Forelimb muscle (tissue), 1 donor: ENCODE measurements at places on chromosomes 3 and 15.

- peak; percentile 36 for DNase-seq
Measured at GRCh38 chr3:177478170-177478867, 281.0 kb upstream of the TBL1XR1 start.

- DNase-seq, result no peak
Measured at GRCh38 chr3:126205717-126206655, 25.6 kb upstream of the ALDH1L1 start.

DNA sequence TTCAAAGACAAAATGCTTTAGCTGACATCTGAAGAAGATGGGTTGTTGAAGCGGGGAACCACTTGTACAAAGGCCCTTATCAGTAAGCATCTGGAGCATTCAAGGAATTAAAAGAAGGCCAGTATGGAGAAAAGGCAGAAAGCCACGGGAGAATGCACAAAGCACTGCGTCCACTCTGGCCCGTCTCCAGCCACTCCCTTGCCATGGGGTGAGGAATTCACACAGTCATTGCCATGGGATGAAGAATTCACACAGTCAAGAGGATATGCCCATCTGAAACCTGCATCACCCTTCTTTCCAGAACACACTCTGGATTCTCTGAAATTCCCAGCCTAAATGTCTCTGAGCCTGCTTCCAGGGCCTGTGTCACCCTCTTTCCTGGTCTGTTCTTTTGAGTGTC is 26.7 kb upstream of the STAG1 start:
- DNase-seq, result no peak

GRCh38 chr3:61809879-61810278 is 248.5 kb downstream of the PTPRG start:
- peak; percentile 35 for DNase-seq

DNA sequence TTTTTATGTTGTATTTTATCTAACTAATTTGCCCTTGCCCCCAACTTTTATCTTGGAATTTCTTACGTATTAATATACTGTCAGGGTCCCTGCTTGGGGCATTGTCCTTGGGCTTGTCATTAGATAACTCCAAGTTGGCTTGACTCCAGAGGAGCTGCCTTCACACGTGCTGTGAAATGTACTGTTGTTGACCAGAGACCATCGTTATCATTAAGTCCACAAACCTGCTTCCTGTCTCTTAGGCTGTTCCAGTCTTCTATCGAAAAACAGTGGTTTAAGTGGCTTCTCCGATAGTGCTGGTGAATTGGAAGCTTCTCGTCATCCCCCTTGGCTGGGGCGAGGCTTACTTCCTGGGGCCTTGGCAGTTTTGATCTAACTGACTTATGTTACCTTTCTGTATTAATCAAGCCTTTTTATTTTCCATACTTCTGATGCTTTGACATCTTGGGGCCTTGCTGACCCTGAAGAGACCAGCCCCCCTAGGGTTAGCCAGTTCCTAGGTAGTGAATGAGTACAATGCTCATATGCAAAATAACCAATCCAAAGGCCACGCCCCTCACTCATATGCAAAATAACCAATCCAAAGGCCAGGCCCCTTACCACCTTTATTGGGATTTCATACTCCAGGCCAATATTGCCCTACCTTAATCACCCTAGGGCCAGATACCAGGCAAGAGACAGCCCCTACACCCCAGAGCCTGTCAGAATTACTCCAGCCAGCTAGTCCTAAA is 164.5 kb downstream of the IGF1R start:
- no peak for DNase-seq

DNA sequence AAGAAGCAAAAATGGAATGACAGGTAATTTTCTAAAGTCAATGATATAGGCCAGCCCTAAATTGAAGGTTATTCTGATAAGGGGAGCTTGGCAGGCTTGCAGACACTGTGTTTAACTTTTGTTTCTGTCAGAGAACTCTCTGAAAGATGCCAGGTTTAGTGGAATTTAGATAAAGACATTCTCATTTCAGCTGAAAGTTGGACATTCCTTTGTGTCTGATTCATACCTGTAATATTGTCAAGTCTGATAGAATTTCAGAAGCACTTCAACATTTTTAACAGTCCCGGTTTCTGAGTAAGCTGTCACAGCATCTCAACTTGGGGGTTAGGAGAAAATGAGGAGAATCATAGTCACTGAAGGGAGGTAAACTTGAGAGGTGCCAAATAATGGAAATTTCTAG is 84.0 kb downstream of the DIPK2A start:
- DNase-seq, result no peak

DNA sequence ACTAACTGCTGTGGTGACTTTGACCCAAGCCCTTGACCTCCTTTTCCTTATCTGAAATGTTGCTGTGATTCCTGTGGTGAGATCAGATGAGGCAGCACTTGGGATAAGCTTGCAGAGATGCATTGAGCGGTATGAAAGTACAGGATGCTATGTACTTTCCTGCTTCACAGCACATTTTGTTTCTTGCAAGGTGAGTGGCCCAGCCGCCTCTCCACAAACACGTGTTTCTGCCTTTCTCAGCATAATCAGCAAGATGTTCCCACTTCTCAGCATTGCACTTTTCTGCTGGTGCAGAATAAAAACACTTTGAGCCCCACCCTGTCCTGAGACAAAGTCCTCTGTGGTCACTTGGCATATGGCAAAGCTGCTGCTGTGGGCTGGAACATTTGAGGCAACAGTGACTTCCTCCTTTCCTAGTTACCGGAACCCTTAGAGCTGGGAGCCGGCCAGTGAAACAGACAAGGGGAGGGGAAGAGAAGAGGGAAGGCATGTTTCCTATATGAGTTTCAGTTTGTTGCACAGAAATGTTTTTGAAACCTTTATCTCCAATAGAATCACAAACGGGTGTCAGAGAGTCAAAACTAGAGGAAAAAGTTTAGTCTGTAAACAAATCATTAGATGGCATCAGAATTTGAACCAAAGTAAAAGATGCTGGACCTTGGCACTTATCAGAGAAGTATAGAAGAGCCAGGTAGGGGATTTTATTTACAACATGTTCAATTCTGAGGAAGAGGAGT is 5.0 kb downstream of the NUDT16 start:
- DNase-seq, result no peak

GRCh38 chr3:27391796-27392195 is 22.6 kb upstream of the NEK10 start:
- DNase-seq, result no peak

DNA sequence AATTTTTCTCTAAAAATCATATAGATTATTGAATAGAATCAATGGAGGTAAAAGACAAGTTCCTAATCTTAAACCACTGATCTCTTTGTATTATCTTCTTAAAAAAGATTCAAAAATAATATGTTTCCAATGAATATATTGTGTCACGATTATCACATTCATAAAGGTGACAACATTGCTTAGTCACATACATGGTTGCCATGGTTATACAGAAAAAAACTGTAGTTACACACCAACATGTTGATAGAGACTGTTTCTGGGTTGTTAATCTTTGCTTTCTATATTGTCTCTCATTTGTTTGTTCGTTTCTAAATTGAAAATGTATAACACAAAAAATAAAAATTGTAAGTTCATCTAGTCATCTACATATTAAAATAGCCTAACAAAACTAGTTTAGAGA is 376.0 kb upstream of the ALCAM start:
- DNase-seq, result no peak

- no peak for DNase-seq
Measured at GRCh38 chr3:177410730-177411129, 213.4 kb upstream of the TBL1XR1 start.

DNA sequence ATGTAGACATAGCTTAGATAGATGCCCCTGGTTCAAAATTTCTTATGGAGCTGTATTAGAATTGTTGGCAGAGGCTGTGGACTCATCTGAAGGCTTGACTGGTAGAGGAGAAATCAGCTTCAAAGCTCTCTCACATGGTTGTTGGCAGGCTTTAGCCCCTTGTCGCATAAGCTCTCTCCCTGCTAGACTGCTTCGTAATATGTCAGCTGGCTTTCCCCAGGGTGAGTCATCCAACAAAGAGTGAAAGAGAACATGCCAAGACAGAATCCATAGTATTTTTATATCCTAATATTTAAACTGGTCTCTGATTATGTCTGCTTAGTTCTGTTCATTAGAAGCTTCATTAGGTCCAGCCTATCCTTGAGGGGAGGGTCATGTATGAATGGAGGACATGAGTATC is 427.4 kb upstream of the NAALADL2 start:
- no peak for DNase-seq

GRCh38 chr15:33182926-33183325 is 11.6 kb downstream of the FMN1 start:
- no peak for DNase-seq

DNA sequence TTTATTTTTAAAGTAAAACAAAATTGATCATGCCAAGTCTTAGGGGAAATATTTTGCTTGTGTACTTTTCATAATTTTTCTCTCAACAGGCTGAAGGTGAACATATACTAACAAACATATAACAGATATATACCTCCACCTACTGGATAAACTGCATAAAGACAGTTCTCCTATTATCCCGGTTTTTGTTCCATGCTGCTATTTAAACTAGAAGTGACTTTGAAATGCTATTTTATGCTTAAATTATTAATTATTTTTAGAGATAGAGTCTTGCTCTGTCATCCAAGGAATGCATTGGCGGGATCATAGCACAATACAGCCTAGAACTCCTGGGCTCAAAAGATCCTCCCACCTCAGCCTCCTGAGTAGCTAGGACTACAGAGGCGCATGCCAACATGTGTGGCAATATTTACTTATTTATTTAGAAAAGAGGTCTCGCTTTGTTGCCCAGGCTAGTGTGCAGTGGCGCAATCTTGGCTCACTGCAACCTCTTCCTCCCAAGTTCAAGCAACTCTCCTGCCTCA is 49.8 kb downstream of the ST3GAL6 start:
- DNase-seq, result no peak
